ENCODE measurements at places on chromosomes 1 and 21.

- no peak for DNase-seq
These were observed 6.4 kb downstream of the ADARB1 start for GRCh38 chr21:45080639-45081414.

GRCh38 chr1:200778766-200779165, 40.1 kb downstream of the CAMSAP2 start:
- DNase-seq = no peak

DNA sequence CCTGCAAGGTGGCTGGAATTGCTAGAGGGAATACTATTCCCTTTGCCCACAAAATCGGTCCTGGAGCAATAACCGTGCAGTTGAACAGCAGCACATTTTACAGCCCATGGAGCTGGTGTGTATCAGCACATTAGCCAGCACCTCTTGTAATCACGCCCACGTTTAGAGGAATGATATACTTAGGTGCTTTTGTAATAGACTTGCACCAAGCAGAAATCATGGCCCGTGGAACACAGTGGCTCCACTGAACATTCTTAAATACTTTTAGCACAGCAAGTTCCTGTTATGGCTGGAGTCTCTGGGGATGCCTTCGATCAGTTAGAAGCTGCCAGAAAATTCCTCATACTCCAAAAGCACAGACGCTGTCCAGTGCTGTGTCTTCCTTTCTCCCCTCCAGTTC, 218.1 kb upstream of the FAM78B start:
- no peak for DNase-seq

DNA sequence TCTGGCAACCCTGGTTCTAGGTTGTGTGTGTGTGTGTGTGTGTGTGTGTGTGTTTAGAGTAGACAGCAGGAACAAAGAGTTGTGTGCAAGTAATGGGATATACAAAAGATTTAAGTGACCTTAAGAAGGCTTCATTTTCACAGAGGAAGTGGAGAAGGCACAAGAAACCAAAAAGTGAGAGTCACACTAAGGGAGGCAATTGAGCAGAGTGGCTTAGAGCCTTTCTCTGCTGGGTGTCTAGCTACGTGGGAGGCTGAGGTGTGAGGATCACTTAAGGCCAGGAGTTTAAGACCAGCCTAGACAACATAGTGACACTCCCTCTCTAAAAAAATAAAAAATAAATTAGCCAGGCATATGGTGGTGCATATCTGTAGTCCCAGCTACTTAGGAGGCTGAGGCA, 44.4 kb upstream of the HAO2 start:
- DNase-seq = no peak

GRCh38 chr1:155974208-155975115, 3.9 kb downstream of the ARHGEF2 start:
- DNase-seq = peak; percentile 57

GRCh38 chr1:17436380-17437174, 2.9 kb downstream of the RCC2 start:
- no peak for DNase-seq

- no peak for DNase-seq
These were observed 150.9 kb downstream of the RERE start for GRCh38 chr1:8666389-8667167.

- no peak for DNase-seq
These were observed 37.7 kb downstream of the COQ8A start for GRCh38 chr1:226977643-226978431.

- peak; percentile 95 for DNase-seq
These were observed 26.4 kb downstream of the FOXO6 start for GRCh38 chr1:41387667-41388091.

GRCh38 chr21:34073749-34074282, 438 bp downstream of the MRPS6 start:
- DNase-seq = no peak

DNA sequence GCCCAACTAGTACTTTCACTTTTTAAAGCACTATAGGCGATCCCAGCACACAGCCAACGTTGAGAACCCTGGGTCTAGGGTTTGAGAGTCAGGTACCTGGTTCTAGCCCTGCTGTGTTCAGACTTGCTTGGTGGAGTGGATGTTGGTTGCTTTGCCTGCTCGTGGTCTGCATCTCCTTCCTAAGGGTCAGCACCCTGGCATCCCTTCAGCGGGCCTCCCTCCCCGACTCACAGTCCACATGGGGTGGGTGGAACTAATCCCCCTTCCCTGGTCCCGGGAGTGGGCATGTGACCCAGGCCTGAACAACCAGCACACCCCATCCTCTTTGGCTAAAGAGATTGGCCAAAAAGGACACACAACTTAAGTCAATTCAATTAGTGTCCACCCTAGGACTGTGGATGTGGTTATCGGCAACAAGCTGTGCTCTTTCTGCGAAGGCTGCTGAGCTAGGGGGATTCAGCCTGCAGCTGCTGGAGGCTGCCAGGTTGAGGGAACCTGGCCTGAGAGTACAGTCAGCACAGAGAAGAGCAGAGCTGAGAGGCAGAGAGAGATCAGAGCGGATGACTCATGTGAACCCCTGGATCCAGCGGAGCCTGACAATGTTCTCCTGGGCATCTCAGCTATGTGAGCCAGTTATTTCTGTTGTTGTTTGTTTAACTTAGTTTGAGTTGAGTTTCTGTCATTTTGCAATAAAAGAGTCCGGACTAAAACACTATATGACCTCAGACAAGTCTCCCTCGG, 138.9 kb downstream of the ACTL8 start:
- DNase-seq = no peak

- DNase-seq = no peak
These were observed 26.9 kb downstream of the ATP8B2 start for GRCh38 chr1:154352245-154352580.

DNA sequence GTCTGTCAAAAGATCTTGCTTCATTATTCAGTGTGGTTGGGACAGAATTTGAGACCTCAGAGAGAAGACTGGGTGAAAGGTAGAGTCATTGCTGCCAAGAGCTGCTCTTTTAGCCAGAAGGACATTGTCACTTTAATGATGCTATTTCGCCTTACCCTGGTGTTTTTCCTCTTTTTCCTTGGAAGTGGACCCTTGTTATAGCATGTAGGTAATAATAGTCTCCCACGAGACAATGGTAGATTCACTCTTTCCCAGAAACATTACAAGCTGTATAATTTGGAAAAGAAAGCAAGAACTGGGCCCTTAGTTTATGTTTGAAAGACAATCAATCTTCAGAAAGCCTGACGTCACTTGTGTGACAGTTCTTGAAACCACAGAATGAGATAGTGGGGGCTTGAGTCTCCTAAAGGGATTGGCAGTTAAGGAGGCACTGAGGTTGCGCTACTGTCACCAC, 3.8 kb downstream of the SERTAD4 start:
- no peak for DNase-seq

- DNase-seq = no peak
These were observed 32.9 kb downstream of the TNFSF18 start for GRCh38 chr1:173017792-173018191.

- DNase-seq = no peak
These were observed 116.6 kb upstream of the IVNS1ABP start for GRCh38 chr1:185433667-185434066.

DNA sequence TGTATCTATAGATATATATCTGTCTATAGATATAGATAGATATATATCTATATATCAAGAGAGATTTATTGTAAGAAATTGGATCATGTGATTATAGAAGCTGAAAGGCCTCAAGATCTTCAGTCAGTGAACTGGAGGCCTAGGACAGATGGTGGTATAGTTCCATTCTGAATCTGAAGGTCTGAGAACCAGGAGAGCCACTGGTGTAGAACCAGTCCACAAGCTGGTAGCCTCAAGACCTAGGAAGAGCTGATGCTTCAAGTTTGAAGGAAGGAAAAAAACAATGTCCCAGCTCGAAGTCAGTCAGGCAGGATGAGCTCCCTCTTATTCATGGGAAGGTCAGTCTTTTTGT, 213.2 kb upstream of the JUN start:
- no peak for DNase-seq

DNA sequence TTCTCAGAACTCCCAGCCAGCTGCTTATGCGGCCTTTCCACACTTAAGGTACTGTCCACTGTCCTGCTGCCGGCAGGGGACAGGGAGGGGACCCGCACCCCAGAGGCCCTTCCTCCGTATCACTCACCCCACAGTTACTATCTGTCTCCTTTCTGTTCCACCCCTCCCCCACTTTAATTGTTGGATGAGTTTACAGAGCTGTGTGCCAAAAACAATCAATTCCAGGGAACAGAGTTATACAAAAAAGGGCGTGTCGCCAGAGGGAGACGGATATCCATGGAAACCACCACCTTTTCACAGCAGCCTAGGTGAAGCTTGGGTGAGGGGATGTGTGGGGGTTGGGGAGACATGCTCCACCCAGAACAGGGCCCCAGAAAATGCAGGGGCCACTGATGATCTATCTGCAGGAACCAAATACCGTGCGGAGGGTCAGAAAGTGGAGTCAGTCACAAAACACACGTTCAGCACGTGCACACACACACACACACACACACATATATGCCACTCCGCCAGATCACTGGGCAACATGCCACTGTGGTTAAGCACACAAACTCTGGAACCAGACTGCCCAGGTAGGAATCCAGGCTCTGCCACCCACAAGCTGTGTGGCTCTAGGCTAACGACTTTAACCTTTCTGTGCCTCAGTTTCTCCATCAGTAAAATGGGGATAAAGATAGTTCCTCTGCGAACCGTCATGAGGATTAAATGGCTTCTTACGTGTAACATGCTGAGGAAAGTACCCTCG, 30.5 kb downstream of the CASZ1 start:
- DNase-seq = peak; percentile 87

DNA sequence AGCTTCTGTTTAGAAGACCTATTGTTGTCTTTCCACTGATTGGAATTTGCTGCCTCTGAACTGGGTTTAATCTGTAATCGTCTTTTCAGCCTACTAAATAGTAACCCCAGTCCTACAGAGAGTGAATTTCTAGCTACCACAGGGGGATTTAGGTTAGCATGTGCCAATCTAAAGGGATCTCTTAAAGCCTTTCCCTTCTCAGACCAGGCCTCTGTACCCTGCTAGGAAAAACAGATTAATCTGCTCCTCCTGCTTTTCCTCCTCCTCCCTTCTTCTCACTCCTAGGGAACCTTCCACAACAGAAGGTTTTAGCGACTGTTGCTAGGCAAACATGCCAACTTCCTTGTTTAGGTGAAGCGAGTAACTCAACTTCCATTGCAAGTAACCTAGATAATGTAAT, 1.3 kb upstream of the RC3H1 start:
- DNase-seq = no peak

GRCh38 chr1:78035121-78035520, 10.6 kb upstream of the GIPC2 start:
- no peak for DNase-seq

- DNase-seq = peak; percentile 32
These were observed 14.0 kb downstream of the AHDC1 start for GRCh38 chr1:27589841-27590426.

DNA sequence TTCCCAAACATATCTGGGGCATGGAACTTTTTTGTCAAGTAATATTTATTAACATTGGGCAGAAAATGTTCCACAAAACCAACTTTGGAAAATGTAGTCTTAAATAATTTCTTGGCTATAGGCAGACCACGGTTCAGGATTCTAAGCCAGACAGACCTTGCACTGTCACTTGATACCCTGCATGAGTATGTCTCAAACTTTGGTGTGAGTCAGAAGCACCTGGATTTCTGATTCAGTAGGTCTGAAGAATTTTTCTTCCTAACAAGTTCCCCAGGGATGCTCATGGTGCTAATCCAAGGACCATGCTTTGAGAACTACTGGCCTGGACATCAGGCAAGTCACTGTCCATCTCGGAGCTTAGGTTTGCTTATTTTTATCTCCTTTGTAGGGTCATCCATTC, 562.0 kb downstream of the PLPP3 start:
- DNase-seq = no peak

DNA sequence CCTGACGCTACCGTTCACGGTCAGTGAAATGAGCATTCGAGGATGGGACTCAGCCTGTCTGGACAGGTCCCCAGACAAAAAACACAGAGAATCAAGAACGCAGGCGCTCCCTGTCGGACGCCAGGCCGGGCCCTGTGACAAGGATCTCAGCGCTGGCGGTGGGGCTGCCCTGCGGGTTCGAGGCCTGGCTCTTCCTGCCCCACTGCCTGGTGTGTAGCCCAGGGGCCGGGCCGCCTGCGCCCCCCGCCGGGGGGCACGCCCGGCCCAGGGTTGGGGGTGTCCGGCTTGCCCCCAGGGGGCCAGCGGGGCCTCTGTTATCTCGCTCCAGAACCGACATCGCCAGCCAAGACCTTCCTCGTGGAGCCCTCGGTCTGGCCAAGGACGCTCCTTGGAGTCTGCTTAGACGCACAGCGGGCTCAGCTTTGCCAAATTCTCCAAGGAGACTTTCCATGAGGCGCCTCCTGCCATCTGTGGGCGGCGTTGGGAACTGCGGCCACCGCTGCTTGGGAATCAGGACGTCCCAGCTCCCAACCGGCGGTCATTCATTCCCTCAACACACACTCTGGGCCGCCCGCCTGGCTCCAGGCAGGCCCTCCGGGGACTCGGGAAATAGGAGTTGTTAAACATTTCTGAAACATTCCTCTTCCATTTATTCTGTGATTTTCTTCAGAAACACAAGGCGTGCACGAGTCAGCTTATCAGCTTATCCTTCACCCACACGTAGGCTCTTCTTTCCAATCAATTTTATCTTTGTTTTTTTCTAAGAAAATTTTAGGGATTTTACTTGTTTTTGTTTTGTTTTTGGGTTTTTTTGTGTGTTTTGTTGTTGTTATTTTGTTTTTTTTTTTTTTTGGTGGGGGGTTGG, 11.3 kb upstream of the RIPK4 start:
- DNase-seq = peak; percentile 60

GRCh38 chr1:71510725-71511124, 429.9 kb upstream of the ZRANB2 start:
- DNase-seq = no peak

- no peak for DNase-seq
These were observed 743 bp upstream of the KRTAP10-10 start for GRCh38 chr21:44636209-44637017.

GRCh38 chr1:176903474-176903873, 261.0 kb downstream of the ASTN1 start:
- no peak for DNase-seq

GRCh38 chr1:109112056-109112651, 1.8 kb upstream of the ELAPOR1 start:
- no peak for DNase-seq

DNA sequence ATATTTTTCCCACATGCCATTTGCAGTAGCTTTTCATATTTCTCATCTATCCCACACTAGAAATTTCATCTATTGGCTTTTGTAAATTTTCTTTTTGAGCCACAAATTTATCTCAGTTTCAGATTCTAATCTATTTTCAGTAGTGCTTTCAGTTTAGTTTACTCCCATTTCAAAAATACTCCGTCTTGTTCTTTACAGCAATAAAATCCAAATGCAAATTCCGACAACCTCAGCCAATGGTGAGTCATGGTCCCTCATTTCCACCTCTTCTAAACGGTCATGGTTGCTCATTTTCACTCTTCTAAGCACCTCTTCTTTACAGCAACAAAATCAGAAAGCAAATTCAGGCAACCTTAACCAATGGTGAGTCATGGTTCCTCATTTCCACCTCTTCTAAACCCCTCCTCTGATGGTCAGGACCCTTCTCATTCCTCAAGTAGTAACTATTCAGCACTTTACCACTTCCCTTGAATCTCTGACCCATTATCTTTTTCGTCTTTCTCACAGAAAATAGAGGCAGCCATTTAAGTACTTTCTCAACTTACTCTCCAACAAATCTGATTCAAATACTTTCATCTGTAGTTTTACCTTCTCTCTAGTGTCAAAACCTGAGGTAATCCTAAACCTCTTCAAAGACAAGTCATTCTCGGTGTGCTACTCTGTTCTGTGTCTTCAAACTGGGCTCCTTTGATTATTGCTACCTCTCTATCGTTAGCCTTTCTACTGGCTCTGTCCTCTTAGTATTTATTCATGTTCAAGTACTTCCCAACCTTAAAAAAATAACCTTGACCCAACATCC, 34.4 kb downstream of the C21orf91 start:
- DNase-seq = no peak
